ENCODE measurements at places on chromosomes 1 and 21.

DNA sequence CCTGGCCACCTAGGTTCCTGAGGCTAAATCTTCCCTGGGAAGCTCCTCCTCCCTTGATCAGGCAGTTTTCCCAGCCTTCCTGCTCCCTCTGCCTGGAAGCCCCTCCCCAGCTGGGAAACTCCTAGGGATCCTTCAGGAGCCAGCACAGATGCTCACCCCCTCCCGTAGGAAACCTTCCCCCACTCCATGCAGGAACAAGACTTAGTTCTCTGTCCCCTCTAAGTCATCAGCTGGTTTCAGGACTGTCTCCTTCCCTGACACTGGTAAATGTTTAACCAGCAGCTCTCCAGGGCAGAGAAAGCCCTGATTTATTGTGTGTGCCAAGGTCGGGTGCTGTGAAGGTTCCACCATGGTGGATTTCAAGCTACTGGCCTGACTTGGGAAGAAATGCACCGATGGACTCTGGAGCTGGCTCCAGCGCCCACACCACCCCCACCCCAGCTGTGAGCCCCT is 25.0 kb downstream of the TTC39A start:
- no peak for DNase-seq

- no peak for DNase-seq
These were observed 1.9 kb upstream of the TMEM35B start for GRCh38 chr1:34987018-34987417.

GRCh38 chr1:31552489-31552888 is 23.8 kb upstream of the TINAGL1 start:
- DNase-seq, result no peak

DNA sequence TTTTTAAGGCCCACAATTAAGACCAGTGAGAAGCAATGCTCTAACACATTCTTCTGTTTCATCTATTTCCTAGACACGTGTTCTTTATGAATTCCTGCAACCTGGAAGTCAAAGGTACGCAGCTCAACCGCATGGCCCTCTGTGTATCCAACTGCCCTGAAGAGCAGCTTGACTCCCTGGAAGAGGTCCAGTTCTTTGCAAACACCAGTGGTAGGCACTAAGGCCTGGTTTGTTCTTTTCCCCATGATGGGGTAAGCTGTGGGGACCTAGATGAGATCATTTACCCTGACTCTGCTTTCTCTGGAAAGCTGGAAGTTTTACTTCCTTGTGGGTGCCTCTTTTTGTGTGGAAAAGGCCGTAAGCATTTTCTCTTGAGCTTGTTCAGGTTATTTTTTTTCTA is 7.3 kb downstream of the SLC44A3 start:
- no peak for DNase-seq

DNA sequence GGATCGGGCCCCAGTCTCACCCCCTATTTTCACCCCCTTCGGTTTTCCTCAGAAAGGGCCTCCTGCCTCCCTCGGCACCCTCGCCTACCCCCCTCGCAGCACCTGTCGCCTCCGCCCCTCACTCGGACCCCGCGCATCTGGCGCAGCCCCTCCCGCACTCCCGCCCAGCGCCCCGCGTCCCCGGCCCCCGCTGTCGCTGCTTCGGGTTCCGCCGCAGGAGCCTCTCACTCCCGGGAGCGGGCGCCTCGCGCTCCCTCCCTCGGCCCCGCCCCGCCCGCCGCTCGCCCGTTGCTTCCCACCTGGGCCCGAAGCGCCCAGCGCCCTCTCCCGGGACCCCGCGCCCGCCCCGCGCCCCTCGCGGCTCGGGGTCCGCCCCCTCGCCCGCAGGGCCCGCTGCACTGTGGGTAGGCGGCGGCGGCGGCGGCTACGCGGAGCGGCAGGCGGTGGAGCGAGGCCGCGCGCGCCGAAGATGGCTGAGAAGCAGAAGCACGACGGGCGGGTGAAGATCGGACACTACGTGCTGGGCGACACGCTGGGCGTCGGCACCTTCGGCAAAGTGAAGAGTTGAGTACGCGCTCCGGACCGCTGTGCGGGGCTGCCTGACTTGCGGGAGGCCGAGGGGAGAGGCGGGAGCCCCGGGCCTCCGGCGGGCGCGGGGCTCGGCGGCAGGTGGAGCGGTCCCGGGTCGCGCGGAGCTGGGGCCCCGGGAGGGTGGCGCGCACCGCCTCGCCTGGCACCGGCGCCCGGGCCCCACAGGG is at the start of gene PRKAA2:
Gene PRKAA2, plus strand, starts transcription at position 396 of the 758 bp plus-strand sequence. Its CDS starts 74 bp downstream, at position 470.
- no peak for DNase-seq

GRCh38 chr21:40555021-40555528 is 291.9 kb downstream of the DSCAM start:
- no peak for DNase-seq

- no peak for DNase-seq
These were observed 5.8 kb downstream of the S100A8 start for GRCh38 chr1:153384958-153385580.

GRCh38 chr1:183962903-183963302 is 74.6 kb downstream of the COLGALT2 start:
- no peak for DNase-seq

DNA sequence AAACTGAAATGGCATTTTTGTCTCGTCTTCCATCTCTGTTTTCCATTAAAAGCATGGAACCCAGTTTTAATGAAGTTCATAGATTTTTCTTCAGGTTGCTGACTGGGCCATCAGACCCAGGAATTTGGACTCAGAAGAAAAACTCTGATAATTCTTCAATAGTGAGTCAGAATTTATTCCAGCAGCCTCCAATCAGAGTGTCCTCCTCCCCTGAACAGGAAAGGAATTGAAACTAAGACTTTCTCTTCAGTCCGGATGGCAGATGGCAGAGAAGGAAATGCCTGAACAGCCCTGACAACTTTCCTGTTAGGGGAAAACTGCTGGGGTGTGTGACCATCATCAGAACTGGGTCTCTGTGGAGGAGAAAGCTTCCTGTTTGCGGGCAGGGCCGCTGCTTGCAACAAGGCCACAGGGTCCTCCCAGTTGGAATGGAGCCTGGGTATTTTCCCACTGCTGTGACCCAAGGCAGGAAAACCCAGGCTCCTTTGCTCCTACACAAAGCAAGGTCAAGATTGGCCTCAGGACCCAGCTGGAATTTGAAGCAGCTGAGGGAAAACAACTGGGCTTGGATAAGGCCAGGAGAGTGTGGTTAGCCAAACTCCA is 20.7 kb downstream of the CD34 start:
- DNase-seq, result peak; percentile 67

- DNase-seq, result no peak
These were observed 8.9 kb upstream of the GOLT1A start for GRCh38 chr1:204222764-204223055.

GRCh38 chr1:45393718-45394302 is 53.6 kb upstream of the MUTYH start:
- no peak for DNase-seq

GRCh38 chr1:108753363-108753762 is 6.9 kb downstream of the STXBP3 start:
- no peak for DNase-seq

DNA sequence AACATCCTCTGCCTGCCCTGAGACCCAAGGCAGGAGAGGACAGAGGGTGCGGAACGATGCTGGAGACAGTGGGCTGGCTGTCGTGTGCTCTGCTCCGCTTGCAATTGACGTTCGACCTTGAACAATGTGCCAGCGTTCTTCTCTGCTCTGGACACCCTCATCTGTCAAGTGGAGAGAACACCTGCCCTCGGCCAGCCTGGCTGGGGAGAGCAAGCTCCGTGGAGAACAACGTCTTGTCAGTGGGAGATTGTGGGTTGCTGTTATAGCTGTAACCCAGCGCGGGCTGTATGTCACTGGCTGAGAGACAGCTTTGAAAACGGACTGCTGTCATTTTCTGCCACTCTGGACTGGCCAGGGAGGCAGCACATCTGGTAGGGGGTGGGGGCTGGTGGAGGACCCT is 14.7 kb downstream of the KIAA1614 start:
- no peak for DNase-seq

DNA sequence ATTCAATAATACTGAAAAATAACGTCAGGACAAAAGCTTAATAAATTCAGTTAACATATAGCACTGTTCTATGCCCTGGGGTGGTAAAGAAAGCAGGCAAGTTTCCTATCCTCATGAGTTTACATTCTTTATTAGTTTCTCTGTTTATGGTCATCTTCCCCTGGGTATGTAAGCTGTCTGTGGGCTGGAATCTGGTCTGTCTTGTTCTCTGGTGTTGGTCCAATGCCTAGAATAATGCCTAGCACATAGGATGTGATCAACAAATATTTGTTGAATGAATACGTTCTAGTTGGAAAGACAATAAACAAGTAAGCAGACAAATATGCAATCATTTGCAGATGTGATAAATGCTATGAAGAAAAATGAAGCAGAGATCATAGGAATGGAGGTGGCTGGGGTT is 7.2 kb upstream of the IGSF3 start:
- DNase-seq, result no peak

- no peak for DNase-seq
These were observed 955 bp upstream of the UBE2G2 start for GRCh38 chr21:44802396-44803153.

Measured in smooth muscle cell of the brain vasculature (primary cell).